Stimulated activated CD8-positive, alpha-beta memory T cell treated with anti-CD3 and anti-CD28 coated beads, Interleukin-4, amount 100 ng/mL, for 1 hour (primary cell): ENCODE measurements at places on chromosomes 4 and X.
A peak's percentile ranks its signal among the peaks of the same experiment; 100 is the strongest.

DNA sequence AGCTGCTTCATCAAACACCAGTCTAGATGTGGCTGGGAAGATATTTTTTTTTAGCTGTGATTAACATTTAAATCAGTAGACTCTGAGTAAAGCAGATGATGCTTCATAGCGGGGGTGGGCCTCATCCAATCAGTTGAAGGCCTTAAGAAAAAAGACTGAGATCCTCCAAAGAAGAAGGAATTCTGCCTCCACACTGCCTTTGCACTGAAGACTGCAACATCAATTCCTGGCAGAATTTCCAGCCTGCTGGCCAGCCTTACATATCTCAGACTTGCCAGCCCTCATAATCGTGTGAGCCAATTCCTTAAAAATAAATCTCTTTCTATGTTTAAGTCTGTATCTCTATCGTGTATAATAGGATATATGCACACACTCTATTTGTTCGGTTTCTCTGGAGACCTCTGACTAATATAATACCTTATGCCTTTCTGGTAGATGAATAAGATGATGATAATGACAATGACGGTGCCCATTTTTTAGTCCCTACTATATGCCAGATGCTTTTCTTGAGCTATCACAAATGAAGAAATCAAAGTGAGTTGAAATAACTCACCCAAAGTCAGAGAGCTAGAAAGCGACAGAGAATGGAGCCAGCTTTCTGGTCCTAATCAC is 66.1 kb upstream of the SOD3 start:
- DNase-seq, result no peak

- DNase-seq, result no peak
These were observed 65.9 kb upstream of the HPF1 start for GRCh38 chr4:169823685-169824084.

DNA sequence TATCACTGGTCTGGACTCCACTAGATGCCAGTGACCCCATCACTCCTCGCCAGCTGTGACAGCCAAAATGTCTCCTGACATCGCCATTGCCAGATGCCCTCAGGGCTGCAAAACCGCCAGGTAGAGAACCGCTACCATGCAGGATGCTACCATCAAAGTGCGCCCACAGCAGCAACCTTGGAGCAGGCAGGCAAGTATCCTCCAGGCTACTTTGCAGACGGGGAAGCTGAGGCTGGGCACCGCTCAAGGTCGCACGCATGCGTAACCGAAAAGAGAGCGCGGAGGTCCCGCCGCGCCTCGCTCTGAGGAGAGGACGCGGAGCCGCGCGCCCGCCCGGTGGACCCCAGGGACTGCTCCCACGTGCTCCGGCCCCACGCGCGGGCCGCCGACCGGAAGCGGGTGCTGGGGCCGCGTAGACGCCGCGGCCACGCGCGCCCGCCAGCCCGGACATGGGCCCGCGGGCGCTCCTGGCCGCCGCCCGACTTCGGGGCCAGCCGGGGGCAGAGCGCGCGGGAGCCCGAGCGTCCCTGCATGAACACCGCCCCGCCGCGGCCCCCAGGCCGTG is at the start of gene STS:
Gene STS, plus strand, starts transcription at position 300 of the 565 bp plus-strand sequence. CDS start 105,488 bp downstream, outside the sequence.
- peak; percentile 22 for DNase-seq

DNA sequence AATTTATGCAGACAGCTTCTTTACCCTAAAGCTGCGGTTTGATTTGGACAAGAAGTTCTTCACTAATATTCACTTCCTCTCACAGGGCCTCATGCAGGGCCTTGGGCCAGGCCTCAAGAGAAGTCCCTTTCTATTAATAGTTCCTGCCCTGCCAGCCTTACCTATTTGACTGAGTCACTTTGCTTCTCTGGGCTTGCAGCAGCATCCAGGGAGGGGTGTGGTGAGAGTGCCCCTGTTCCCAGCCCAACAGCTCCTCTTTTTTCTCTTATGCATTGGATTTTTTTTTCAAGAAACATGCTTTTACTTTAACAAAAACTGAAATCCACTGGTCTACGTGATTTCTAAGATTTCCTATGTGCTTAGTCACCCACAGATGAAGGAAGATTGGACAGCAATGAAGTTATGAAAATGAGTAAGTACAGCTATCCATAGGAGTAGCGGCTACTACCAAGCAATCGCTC is 26.7 kb downstream of the FAM156B start:
- no peak for DNase-seq

DNA sequence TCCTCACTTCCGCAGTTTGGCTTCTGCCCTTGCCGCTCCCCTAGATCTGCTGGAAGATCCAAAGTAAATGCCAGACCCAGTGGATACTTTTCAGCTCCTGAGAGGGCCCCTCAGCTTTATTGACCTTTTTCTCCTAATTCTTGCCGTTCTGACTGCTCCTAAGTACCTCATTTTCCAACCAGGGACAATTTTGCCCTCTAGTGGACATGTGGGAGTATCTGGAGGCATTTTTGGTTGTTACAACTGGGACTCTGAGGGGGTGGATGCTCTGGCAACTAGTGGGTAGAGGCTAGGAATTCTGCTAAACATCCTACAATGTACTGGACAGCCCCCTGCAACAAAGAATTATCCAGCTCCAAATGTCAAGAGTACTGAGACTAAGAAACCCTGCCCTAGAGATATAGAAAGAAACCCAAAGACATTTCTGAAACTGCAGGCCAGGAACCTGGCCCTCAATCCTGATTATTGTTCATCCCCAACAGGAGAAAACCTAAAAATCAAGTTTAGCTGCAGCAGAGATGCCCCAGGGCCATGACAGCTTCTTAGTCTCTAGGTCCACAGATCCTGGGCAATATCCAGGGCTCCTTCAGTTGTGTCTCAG is 3.4 kb downstream of the TEX13B start:
- DNase-seq, result no peak

- DNase-seq, result no peak
These were observed 25.9 kb downstream of the C4orf50 start for GRCh38 chr4:5992171-5992827.

DNA sequence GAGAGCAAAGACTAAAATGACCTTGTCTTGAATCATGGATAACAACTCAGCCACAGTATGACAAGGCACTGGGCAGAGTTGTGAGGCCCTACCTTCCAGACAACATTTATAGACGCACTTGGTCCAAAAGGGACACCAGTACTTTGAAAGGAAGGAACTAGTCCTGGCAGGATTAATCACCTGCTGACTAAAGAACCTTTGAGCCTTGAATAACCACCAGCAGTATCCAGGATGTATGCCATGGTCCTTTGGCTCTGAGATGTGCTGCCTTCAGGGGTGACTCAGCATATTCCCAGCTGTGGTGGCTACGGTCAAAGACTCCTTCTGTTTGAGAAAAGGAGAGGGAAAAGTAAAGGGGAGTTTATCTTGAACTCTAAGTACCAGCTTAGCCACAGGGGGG is 118.1 kb upstream of the PRR32 start:
- DNase-seq, result no peak

DNA sequence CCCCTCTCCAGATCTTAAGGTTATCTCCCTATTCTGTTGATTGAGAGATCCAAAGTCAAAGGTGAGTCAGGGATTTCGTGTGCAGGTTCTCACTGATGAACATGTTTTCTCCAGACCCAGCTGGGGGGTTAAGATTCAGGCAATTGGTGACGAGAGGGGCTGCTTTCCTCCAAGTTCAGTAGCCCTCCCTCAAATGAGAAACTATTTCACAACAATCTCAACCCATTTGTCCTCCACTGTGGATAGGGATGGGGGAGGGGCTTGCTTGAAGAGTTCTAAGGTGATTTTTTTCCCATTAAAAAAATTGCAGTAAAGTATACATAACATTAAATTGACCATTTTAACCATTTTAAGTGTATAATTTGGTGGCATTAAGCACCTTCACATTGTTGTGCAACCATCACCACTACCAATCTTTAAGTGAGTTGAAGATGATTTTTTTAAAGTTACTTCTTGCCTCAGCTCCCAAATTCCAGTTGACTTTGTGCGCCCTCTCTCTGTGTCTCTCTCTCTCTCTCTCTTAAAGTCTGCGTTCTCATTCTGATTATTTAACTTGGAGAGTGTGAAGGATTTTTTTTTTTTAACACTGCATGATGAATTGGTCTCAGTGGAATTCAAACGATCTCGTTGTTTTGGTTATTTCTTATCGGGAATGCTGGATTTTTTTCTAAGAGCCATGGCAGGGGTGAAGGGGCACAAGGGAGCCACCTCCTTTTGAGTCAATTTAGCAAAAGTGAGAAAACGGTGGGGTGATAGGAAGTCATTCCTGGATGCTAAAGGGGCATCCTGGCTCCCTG is 175.9 kb downstream of the SHROOM3 start:
- DNase-seq, result no peak
